Sigmoid colon (tissue), 7 donors: ENCODE measurements at places on chromosomes 3 and 15.

- DNase-seq, result peak; percentile 80
Observed at GRCh38 chr3:148079370-148079769, 618.3 kb upstream of the AGTR1 start.

- DNase-seq, result no peak
Observed at GRCh38 chr15:60208709-60209108, 189.1 kb downstream of the ANXA2 start.

DNA sequence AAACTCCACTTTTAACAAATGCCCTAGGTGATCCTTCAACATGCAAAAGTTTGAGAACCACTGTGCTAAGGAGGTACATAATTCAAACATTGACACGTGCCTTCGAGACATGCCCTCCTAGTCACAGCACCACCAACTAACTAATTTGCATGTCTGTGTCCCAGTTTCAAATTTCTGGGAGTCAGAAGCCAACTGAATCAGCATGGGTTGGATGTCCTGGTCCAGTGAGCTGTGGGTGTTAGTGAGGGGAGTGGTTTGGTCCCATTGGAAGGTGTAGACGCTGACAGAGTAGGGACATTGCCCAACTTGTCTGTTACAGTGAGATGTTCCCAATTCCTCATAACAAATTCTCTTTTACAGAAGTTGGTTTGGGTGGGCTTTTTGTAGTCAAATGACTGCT, 67.3 kb upstream of the ADPGK start:
- DNase-seq, result no peak

DNA sequence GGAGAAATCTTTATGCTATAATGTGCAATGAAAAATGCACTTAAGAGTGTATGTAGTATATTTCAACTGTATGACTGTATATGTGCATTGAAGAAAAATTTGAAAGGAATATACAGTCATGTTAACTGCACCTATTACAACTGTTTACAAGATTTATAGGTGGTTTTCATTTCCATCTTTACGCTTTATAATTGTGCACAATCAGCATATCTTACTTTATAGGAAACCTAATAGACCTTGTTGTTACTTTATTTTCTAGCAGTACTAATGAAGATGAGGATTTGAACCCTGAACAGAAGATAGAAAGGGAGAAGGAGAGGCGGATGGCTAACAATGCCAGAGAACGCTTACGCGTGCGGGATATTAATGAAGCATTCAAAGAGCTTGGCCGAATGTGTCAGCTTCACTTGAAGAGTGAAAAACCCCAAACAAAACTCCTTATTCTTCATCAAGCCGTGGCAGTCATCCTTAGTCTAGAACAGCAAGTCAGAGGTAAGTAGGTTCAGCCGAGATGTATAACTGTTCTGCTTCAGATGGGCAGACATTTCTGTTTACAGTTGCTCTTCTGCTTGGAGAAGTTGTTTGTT, 103.4 kb upstream of the CGNL1 start:
- DNase-seq, result no peak

GRCh38 chr3:58324391-58325390, 8.0 kb upstream of the PXK start:
- DNase-seq, result no peak
